ENCODE measurements at places on chromosomes 6 and 20.

DNA sequence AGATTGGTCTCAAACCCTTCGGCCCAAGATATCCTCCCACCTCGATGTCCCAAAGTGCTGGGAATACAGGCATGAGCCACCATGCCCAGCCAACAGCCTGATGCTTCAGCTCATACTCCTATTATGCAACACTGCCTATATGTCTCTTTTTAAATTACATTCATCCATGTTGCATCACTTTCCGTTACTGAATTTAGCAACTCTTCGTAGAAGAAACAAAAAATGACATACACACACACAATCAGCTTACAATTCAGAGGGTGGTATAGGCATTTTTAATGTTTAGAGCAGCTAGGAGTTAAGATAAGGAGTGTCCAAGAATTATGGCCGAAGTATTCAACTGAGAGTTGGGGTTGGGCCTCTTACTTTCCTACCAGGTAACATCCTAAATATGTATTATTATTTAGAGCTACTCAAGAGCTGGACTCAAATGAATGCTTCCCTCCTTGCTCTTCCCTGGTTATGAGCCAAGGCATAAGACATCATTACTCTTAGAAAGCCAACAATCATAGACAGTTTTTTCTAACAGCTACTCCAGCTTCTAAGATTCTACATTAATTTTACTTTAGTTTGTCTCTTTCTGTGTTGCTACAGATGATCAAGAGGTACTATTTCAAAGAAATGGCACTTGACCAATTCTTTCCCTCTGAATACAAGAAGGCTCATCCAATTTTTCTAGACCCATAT, 62.0 kb upstream of the BMP5 start:
- DNase-seq = no peak

DNA sequence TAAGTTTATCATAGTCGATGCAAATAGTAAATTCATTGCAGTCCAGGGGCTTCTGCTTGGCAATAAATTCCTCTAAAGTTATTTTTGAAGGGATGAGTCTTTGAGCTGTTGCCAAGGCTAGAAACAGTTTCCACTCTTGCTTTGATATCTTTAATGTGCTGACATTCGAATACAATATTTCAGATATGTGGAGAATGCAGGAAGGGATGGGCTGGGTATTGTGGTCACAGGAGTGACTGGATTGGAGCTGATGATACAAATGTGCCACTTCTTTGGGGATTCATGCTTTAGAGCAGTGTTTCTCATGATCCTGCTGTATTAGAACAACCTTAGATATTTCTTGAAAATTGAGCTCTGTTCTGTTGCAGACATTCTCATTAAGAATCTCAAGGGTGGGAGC, 139.0 kb downstream of the PRDM13 start:
- DNase-seq = no peak

DNA sequence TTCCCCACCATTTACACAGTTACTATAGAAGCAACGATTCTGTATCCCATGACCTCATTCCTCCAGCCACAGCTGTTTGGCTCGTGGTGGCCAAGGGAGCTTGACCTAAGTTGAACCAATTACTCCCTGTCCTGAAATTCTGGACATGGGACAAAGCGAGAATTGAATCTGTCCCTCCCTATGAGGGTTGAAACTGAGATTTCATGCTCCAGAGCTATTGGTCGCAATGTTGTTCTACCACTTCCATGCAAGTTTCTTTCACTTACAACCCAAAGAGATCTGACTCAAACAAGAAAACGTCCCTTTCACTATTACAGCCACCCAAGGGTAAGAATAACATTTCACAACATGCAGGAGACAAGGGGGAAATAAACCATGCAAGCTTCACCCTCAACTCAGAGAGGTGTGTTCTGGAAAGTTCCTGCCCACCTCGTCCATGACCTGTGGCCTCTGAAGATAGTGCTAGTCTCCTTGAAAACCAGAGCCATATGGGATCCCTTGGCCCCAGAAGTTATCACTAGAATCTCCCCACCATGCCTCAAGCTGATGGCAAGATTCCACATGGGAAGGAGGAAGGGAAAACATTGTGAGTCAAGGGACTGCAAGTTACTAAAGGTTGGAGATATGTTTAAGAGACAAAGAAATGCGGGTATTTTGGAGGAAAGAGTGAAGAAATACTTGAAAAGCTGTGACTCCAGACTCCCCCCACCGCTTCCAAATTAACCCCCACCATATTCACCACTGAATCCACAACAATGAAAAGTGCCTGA, 74.5 kb upstream of the SRSF6 start:
- no peak for DNase-seq

- no peak for DNase-seq
Measured at GRCh38 chr6:33869826-33870423, 66.1 kb upstream of the MLN start.

DNA sequence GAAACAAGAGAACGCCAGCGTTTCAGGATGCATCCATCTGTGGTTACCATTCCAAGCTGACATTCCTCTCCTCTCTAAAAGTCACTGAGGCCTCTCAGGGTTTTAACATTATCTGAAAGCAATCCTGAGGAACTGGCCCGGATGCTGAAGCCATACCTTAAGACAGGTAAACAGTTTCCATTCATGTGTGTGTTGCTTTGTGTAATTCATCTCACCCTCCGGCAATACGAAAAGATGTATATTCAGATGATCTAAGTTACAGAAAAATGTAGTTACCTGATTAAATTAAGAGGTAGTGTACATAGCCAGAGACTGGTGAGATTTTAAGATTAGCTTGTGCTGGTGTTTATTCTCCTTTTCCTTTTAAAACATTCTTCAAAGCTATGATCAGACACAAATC, 68.4 kb upstream of the BACH2 start:
- DNase-seq = no peak

DNA sequence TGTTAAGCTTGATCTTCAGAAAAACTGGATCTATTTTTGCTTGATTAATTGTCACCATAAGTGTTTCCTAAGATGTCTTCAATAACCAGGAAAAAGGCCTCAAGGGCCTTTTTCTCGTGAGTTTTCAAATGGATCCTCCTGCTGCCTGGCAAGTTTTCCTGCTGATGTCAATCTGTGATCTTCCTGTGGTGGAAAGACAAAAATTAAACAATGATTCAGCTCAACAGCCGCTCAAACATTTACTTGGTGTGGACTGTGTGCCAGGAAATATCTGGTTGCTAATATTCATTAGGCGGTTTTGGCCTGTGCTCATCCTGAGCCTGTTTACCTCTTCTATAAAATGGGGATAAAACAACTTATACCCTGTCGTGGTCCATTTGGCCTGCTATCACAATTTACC, 35.4 kb upstream of the SSTR4 start:
- no peak for DNase-seq

DNA sequence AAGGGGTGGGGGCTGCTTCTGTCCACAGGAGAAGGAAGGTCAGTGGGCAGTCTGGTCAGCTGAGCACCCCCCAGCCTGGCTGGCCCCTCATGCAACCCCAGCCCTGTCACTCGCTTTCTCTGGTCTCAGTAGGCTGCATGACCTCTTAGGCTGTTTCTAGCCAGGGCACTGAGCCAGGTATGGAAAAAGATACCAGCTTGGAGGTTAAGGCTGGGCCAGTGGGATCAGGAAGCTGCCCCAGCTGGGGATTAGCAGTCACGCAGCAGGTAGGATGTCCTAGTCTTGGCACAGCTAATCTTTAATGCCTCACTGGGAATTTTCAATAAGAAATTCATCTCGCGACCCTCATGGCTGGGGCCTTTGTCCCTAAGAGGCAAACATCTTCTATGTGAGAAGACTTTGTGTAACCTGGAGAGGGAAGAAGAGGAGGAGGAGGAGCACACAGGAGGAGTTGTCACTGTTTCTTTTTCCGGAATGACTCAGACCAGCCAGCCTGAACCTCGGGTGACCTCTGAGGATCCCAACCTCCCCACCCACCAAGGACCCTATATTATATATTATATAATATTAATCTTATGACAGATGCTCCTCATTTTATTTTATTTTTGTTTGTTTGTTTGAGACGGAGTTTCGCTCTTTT, 2.4 kb upstream of the BPIFA2 start:
- no peak for DNase-seq

DNA sequence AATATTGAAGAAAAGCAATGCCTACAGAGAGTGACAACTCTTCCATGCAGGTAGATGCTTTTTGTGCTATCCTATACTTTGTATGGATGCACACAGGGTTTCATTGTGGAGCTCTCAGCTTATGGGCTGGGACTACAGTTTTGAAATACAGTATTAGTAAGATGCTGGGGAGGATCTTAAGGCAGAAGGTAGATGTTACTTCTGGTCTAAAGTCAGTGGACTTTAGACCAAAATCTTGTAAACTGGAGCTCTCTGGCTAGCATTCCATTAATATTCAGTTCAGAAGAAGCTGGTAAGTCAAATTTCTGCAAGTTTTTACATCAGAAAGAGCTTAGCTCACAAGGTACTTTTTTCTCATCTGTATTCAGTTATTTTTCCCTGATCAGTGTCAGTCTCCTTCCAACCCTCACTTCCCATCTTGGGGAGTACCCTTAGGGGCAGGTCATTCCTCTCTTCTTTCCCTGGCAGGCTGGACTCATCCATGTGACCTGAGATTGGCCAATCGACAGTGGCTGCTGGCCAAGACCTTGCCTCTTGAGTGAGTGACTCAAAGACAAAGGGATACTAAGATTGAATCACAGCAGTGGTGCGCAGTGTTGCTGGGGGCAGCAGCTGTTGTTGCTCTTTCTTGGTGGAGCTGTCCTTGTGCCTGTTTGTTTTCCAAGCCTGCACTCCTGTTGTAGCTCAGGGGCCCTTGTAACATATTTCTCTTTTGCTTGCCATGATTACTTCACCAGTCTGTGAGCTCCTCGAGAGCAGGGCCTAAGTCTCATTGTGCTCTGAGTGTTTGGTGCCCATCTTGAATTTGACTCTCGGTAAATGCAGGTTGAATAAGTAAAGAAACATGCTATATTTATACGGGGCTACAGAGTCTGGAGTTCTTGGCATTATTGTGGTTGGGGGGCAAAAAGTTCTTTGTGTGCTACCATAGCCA, 2.8 kb upstream of the PHF20 start:
- DNase-seq = no peak

GRCh38 chr6:138521790-138522189, 22.5 kb upstream of the NHSL1 start:
- no peak for DNase-seq

DNA sequence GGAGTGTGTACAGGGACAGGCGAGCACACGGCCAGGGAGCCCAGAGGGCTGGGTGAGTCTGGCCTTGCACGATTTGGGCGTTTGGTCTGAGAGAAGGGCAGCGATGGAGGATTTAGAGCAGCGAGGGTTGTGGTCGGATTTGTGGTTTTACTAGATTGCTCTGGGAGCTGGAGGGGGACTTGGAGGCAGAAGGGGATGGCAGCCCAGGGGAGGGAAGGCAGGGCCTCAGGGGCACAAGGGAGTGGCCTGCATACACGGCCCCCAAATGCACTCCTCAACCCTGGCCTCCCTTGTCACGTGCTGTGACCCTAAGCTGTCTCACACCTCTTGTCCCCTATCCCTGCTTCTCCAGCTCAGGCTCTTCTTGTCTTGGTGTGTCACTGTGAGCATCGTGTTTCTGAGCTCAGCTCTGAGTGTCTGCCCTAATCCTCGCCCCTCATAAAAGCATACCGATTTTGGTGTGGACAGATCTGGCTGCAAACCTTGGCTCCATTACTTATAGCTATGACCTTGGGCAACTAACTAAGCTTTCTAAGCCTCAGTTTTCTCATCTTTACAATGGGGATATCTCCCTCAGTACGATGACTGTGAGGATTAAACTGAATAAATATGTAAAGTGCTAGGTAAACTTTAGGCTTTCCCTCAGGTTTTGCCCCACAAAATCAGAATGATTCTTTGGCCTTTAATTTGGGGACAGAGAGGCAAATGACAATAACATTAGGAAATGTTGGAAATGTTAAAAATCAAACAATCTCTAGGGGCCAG, 120.1 kb upstream of the ARMC2 start:
- no peak for DNase-seq

DNA sequence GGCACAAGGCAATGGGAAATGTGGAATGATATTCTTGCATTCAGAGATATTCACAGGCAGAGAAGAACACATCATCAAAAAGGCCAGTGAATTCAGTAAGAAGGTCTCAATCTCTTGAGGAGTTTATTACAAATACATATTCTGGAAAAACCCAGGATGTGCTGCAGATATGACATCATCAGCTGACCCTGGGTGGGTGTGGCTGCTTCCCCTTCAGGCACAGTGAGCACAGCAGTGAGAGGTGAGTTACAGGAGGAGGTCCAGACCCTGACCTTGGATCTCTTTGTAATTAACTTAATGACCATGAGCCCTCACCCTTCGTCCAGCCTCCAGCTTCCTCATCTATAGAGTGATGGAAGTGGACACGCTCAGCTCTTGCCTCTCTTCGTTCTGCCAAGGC, 147.5 kb upstream of the SYNDIG1 start:
- DNase-seq = no peak

DNA sequence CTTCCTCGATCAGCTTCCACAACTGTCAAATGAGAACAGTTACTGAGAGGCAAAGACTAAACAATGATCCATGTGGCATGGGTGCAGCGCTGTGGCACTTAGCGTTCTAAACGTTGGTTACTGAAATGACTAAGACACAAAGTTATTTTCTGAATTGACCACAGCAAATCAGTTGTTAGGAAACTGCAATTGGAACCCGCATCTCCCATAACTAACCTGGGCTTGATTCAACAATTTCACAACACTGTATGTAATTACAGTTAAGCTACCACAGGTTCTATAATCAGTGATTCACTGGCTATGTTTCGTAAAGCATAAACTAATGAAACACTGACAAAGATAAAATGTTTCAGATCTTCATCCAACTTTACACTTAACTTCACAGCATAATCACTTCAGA, 12.5 kb downstream of the WDR27 start:
- no peak for DNase-seq

DNA sequence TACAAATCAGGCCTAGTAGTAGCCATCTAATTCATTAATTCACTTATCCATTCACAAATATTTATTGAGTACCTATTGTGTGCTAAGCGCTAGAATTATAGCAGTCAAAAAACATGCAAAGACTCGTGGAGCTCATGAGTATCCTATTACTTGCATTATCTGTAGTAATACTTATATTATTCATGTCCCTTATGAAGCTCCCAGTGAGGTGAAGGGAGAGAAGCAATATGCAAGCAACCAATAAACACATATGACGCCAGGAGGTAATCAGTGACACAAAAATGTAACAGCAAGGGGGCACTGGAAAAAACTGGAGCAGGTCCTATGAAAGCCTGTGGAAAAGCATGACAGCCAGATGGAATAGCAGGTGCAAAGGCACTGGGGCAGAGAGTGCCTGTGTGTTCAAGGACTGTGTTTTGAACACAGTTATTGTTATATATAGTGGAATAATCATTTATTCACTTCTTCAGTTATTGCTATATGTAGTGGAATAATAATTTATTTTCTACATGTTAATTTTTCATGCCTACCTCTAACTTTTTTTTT, 109.5 kb downstream of the KIF13A start:
- no peak for DNase-seq

DNA sequence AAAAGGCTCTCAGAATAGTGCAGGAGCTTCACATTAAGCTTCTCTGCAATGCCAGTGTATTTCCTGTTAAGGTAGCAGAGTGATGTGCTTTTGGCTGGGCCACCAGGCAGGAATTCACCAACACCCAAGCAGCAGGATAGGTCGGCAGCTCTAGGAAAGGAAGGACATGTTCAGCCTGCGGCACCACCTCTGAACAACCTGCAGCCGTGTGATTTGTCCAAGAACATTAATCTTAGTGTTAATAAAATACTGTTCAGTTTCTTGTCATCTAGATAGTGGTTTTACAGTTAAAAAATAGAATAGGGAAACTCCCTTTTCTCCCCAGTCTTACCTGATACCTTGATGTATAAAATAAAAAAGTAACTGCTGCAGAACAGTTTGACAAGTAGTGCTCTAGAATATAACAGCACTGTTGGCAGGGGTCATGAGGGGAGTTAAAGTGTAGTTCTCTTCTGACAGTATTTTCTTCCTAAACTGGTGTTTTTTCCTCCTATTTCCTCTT, 18.8 kb downstream of the ZNF292 start:
- DNase-seq = no peak
